ENCODE measurements at places on chromosomes 6 and 20. TPM values are rescaled to one million over a fixed set of nuclear protein-coding genes. Genes with fewer than 3 reads are reported as not detected.

- H3K4me3 ChIP-seq = no peak overlapping the region
- no peaks in the 10 kb centered on the region for H3K36me3 ChIP-seq
- no peak for DNase-seq
- no peak overlapping the region for H3K27ac ChIP-seq
- H3K4me1 ChIP-seq = no peaks in the 10 kb centered on the region
Observed at GRCh38 chr20:54167909-54168872, 5.6 kb downstream of the CYP24A1 start.

GRCh38 chr20:4633780-4634179 lies 87.9 kb upstream of the PRND start:
- H3K27ac ChIP-seq = no peak overlapping the region
- H3K4me1 ChIP-seq = no peaks in the 10 kb centered on the region
- no peaks in the 10 kb centered on the region for H3K27me3 ChIP-seq
- DNase-seq = no peak

DNA sequence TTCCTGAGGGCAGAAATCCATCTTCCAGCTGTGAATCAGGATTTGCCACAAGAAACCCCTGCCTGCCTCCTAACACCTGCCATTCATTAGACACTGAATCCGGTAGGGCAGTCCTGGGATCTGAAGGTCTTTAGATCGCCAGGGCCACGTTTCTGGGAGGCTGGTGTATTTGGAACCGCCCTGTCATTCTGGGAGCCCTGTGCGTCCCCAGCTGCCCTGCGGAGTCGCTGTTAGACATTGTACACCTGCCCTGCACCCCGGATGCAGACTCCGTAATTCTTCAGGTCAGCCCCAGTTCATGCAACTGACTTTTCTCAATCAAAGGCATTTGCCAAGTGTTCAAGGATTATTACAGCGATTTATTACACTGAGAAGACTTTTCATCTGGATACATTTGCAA lies 193.2 kb downstream of the TBC1D7 start:
- no peaks in the 10 kb centered on the region for H3K36me3 ChIP-seq
- H3K4me1 ChIP-seq = no peaks in the 10 kb centered on the region
- H3K27me3 ChIP-seq = no peaks in the 10 kb centered on the region
- no peak overlapping the region for H3K27ac ChIP-seq
- no peak for DNase-seq
- H3K4me3 ChIP-seq = no peak overlapping the region

DNA sequence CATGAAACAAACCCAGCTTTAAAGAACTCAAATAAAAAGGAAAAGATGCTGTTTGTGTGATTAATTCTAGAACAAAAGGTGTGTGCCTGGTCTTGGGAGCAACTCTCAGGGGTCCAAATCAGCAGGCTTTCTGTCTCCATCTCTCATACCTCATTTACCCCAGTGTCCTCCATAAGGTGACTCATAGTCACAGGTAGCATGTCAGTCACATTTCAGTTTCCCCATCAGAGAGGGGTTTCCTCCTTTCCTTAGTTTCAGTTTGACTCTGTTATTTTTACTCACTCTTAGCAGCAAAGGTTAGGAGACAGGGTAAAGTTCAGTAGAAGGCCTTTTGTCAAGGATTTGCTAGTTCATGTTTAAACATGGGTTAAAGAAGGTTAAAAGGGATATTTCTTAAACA lies 46.2 kb downstream of the OGFRL1 start:
- DNase-seq = no peak
- H3K36me3 ChIP-seq = no peaks in the 10 kb centered on the region
- no peak overlapping the region for H3K4me3 ChIP-seq
- H3K27me3 ChIP-seq = no peaks in the 10 kb centered on the region

DNA sequence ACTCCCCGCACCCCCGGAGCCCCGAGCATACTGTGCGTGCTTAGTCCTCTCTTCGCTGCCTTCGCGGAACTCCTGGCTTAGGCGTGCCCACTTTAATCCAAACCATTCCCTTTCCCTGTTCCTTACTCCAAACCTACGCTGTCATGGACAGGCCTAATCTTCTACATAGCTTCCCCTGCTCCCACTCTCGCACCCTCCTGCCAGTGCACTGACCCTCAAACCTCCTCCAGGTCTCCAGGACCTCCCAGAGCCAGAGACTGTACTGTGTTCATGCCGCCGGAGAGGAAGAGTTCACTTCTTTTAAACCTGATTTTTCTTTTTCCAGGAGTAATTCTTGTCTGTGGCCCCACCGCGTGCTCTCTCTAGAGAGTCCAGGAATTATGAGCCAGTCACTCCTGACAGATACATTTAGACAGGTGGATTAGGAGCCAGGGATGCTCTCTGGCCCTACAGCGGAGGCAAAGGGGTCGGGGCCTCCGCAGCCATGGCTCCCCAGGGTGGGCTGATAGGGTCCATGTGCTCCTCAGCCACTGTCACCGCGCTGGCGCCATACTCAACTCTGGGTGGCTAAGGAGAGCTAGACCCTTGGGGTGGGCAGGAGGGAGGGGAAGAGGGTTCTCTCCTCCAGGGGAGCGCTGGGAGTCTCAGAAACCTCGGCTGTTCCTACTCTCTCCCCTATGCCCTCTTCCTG lies 1.6 kb upstream of the PAX1 start:
- H3K27me3 ChIP-seq = peaks cover 5% of the 10 kb centered on the region
- no peak overlapping the region for H3K27ac ChIP-seq
- H3K4me1 ChIP-seq = no peaks in the 10 kb centered on the region
- H3K4me3 ChIP-seq = no peak overlapping the region
- H3K36me3 ChIP-seq = no peaks in the 10 kb centered on the region
- no peak for DNase-seq

DNA sequence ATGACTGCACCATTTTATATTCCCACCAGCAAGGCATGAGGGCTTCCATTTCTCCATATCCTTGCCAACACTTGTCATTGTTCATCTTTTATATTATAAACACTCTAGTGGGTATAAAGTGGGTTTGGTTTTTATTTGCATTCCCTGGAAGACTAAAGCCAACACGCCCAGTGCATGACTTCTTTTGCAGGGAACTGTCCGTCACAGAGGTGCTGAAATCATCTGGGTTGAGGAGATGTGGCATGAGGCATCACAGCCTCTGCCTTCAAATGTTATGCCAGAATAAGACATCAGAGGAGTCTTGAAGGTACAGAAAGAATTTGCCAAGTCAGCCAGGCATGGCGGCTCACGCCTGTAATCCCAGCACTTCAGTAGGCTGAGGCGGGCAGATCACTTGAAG lies 29.9 kb upstream of the FAM210B start:
- no peak overlapping the region for H3K4me3 ChIP-seq
- no peak overlapping the region for H3K27ac ChIP-seq
- no peaks in the 10 kb centered on the region for H3K4me1 ChIP-seq
- H3K27me3 ChIP-seq = no peaks in the 10 kb centered on the region

GRCh38 chr6:30211899-30212298 lies 1.3 kb downstream of the TRIM26 start:
- H3K4me3 ChIP-seq = peak overlapping the region; percentile 83
- peaks cover 40% of the 10 kb centered on the region for H3K4me1 ChIP-seq
- DNase-seq = no peak
- no peaks in the 10 kb centered on the region for H3K36me3 ChIP-seq

DNA sequence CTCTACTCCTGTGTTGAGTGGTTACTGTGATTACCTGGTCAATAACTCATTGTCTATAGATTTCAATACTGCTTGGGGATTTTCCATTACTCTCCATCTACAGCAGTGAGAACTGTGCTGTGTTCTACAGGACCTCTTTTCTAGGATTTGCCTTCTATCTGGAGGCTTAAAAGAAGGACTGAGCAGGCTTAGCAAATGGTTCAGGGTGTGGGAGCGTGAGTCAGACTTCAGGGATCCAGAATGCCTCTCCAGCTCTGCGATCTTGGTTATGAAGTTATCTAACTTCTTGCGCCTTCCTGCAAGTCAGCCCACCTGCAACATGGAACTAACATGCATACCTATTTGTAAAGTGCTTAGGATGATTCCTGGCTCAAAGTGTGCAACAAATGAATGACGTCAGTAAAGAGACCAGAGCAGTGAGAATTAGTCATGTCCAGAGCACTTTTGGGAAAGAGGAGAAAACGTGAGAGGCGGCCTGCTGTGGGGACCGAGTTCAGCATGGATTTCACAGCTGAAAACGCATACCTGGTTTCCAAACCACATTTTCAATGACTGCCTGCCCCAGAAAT lies 610.1 kb upstream of the CDH4 start:
- no peaks in the 10 kb centered on the region for H3K4me1 ChIP-seq
- no peak overlapping the region for H3K27ac ChIP-seq
- no peaks in the 10 kb centered on the region for H3K27me3 ChIP-seq
- H3K36me3 ChIP-seq = no peaks in the 10 kb centered on the region
- no peak overlapping the region for H3K4me3 ChIP-seq

DNA sequence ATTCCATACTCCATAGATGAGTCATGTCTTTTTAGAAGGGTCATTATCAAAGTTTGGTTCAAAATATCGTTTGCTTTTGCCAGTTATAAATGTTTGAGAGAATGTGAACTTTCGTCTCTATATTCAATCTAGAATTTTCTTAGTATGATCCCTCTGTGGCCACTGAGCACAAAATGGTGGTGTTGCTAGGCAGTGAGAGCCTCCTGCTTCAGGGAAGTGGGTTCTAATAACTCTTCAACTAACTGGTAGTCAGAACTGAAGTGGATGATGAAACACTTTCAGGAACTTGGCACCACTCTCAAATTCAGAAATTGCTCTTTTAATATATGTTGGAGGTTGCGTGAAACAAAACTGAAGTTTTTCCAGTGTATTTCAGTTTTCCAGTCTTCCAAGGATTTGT lies 125.0 kb upstream of the DOK5 start:
- no peak overlapping the region for H3K4me3 ChIP-seq
- no peaks in the 10 kb centered on the region for H3K4me1 ChIP-seq
- H3K27me3 ChIP-seq = no peaks in the 10 kb centered on the region
- no peaks in the 10 kb centered on the region for H3K36me3 ChIP-seq
- DNase-seq = no peak

DNA sequence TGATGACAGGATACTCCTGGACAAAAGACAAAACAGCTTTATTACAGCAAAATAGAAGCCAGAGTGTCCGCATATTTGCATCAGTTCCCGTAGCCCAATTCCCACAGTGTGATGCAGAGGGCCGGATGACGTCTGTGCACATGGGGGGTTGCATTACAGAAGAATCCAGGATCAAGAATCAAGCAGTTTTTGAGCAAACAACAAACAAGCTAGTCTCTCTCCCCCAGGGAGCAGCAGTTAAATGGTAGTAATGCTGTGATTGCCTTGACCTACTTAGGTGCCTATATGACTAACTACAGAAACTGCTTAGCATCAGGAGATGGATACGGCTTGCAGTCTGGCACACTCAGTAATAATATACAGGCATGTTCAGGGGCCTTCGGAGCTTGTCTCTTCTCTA lies 3.2 kb upstream of the SDHAF4 start:
- H3K27ac ChIP-seq = no peak overlapping the region
- no peaks in the 10 kb centered on the region for H3K27me3 ChIP-seq
- no peaks in the 10 kb centered on the region for H3K36me3 ChIP-seq

GRCh38 chr20:57849521-57850215 lies 139.9 kb upstream of the PMEPA1 start:
- no peak for DNase-seq
- no peaks in the 10 kb centered on the region for H3K36me3 ChIP-seq
- H3K4me3 ChIP-seq = no peak overlapping the region
- H3K27me3 ChIP-seq = no peaks in the 10 kb centered on the region
- no peak overlapping the region for H3K27ac ChIP-seq

GRCh38 chr6:66508433-66508832 lies 801.4 kb upstream of the EYS start:
- H3K4me3 ChIP-seq = no peak overlapping the region
- no peaks in the 10 kb centered on the region for H3K36me3 ChIP-seq
- H3K4me1 ChIP-seq = no peaks in the 10 kb centered on the region
- DNase-seq = no peak
- no peak overlapping the region for H3K27ac ChIP-seq
- H3K27me3 ChIP-seq = no peaks in the 10 kb centered on the region

- H3K4me1 ChIP-seq = no peaks in the 10 kb centered on the region
- no peaks in the 10 kb centered on the region for H3K36me3 ChIP-seq
- no peak overlapping the region for H3K4me3 ChIP-seq
Observed at GRCh38 chr6:40108736-40109135, 174.5 kb upstream of the MOCS1 start.

- DNase-seq = no peak
- no peak overlapping the region for H3K4me3 ChIP-seq
- H3K27ac ChIP-seq = no peak overlapping the region
- no peaks in the 10 kb centered on the region for H3K36me3 ChIP-seq
- H3K27me3 ChIP-seq = no peaks in the 10 kb centered on the region
- H3K4me1 ChIP-seq = no peaks in the 10 kb centered on the region
Observed at GRCh38 chr6:38806271-38806670, 91.2 kb downstream of the DNAH8 start.

DNA sequence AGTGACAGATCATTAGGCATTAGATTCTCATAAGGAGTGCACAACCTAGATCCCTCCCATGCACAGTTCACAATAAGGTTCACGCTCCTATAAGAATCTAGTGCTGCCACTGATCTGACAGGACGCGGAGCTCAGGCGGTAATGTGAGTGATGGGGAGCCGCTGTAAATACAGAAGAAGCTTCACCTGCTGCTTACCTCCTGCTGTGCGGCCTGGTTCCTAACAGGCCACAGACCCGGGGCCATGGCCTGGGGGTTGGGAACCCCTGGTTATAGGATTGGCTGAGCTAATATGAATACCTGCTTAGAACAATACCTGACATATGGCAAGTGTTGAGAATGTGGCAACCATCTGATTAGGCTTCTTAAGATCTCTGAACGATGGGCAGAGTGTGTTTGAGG lies 2.4 kb downstream of the PNPLA1 start:
- DNase-seq = no peak
- H3K27ac ChIP-seq = no peak overlapping the region
- no peak overlapping the region for H3K4me3 ChIP-seq
- no peaks in the 10 kb centered on the region for H3K27me3 ChIP-seq
- no peaks in the 10 kb centered on the region for H3K36me3 ChIP-seq

DNA sequence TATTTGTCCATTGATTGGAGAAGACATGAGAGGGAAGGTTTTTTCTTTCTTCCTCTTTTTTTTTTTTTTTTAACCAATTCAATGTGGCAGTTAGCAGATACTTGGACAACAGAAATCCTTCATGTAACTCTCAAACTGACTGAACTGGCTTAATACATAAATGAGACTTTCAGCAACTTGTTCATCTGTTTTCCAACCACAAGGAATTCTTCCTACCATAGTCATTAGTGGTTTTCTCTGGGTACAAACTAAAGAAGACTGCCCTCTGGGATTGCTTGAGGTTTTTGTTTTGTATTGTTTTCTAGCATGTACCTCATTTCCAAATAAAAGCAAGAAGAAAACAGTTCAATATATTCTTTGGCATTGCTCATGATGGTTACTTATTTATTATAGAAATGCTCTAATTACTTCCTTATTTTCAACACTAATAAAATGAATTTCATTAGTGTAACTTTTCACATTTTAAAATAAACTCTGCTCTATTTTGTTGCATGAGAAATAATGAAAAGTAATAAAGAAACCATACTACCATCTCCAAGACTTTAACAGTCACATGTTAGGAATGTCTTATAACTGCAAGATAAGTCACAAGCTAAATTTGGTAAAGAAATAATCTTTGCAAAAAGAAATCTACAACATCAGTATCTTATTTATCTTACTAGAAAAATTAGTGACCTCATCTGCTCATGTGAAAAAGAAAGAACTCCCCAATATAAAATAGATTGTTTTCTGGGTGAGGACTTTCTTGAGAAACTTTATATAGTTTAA lies 52.0 kb downstream of the ME1 start:
- H3K27ac ChIP-seq = no peak overlapping the region
- H3K4me1 ChIP-seq = no peaks in the 10 kb centered on the region
- no peak for DNase-seq
- H3K27me3 ChIP-seq = no peaks in the 10 kb centered on the region
- no peak overlapping the region for H3K4me3 ChIP-seq

Gene DUSP15
- total RNA-seq = not detected

Gene HBS1L
- total RNA-seq = 89.5 TPM

Gene HTR1B
- not detected for total RNA-seq

Gene ADGRB3
- total RNA-seq = not detected

Gene NDRG3
- 20.8 TPM for total RNA-seq

Gene PAK5
- not detected for total RNA-seq

Gene LST1
- total RNA-seq = 234 TPM

Gene TPD52L1
- 0.15 TPM for total RNA-seq

All from naive thymus-derived CD4-positive, alpha-beta T cell (primary cell).